Heart left ventricle (tissue), 16 donors: ENCODE measurements at places on chromosomes 7 and 10. TPM values are rescaled to one million over a fixed set of nuclear protein-coding genes. Genes with fewer than 3 reads are reported as not detected.

SFTPA1 gene
- polyA plus RNA-seq = not detected

DNA sequence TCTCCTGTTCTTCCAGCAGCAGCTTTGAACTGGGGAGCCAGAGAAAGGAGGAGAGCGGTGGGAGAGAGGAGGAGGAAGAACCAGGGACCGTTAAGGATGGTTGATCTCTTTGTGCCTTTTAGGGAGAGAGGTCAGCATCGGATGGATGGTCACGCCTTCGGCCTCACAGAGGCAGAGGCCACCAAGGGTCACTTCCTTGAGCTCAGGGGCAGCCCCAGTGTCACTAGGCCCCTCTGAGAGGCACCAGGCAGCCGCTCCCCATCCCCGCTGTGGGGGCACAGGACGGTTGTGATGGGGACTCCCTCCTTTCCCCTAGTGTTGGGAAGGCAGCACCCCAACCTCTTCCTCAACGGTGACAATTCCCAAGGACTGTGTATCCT lies 121.4 kb downstream of the DNAJB6 start:
- no peak for DNase-seq

GRCh38 chr10:17907641-17908040 lies 44.1 kb upstream of the SLC39A12 start:
- DNase-seq = no peak

GRCh38 chr7:2070151-2070763 lies 162.5 kb downstream of the MAD1L1 start:
- DNase-seq = no peak

ATOH7 gene
- not detected for polyA plus RNA-seq

RHBDD2 gene
- 27.6 TPM for polyA plus RNA-seq

RARRES2 gene
- 9.2 TPM for polyA plus RNA-seq

DNA sequence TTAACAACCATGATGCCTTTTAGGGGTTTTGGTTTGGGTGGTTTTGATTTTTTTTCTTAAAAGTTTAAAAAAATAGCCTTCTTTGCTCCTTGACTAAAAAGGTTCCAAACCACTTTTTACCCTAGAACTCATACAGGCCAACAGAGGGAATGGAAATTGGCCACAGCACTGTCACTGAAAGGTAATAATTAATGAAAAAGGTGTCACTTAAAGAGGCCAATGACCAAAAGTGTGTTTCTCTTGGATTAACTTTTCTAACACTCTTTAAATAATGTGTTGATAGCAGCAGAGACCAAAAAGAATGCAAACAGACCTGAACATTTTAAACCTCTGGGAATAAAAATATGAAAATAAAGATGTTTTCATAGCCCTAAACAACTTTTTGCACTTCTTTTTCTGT lies 221.1 kb upstream of the TCF7L2 start:
- DNase-seq = no peak

CALCR gene
- polyA plus RNA-seq = not detected

GRID2IP gene
- polyA plus RNA-seq = not detected

GHITM gene
- polyA plus RNA-seq = 274 TPM

HACD1 gene
- 161 TPM for polyA plus RNA-seq

NPC1L1 gene
- 0.03 TPM for polyA plus RNA-seq

DNA sequence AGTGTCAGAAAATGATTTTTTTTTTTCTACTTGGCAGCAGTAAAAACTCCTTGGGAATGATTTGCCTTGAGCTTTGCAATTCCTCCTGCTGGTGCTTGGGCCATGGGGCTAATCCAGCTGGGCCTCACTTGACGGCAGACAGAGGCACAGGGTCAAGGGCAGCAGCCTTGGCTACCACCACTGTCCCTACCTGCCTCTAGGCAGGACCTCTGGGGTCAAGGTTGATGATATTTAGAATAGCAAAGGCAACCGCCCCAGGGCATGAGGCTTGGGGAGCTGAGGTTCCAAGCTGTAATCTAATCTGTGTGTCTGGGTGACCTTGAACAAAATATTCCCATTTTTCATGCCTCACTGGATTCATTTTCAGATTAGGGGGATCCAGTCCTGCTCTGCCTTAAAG lies 327.4 kb downstream of the PLXNA4 start:
- DNase-seq = no peak

FGFR2 gene
- 0.18 TPM for polyA plus RNA-seq

DNA sequence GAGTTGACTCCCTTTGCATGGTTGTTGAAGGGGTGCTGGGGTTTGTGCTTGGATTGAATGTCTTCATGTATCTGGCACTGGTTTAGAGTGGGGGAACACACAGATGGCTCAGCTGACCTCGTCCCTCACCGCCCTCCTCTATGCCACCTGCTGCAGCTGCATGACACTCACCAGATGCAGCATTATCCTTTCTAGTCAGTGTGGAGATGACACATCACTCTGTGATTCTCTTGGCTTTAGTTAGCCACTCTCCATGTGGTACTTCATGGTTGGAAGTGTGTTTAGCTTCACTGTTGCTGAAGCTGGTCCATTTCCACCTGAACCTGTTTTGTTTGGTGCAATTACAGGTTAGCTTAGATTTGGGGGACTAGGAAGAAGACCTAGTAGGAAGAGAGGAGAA lies 56.3 kb upstream of the BMPER start:
- DNase-seq = no peak

GRCh38 chr10:51255381-51255780 lies 181.1 kb downstream of the PRKG1 start:
- no peak for DNase-seq

GRCh38 chr7:91082852-91083495 lies 181.3 kb upstream of the FZD1 start:
- DNase-seq = no peak

MSMB gene
- polyA plus RNA-seq = not detected

DNA sequence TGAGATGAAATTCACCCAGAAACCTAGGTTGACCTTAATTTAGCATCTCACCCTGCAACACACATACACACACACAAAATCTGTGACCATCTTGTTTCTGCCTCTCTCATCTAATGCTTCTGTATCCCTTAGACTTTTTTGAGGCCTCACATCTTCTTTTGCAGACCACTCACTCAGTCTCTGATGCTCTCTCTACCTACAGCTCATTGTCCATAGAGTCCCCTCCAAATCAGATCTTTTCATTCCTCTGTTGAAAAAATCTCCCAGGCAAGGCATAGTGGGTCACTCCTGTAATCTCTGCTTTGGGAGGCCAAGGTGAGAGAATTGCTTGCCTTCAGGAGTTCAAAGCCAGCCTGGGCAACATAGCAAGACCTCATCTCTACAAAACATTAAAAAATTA lies 17.6 kb upstream of the PAX2 start:
- no peak for DNase-seq

GRCh38 chr10:100625816-100626215 lies 90.1 kb downstream of the HIF1AN start:
- DNase-seq = no peak

WDR11 gene
- 10.2 TPM for polyA plus RNA-seq

DNA sequence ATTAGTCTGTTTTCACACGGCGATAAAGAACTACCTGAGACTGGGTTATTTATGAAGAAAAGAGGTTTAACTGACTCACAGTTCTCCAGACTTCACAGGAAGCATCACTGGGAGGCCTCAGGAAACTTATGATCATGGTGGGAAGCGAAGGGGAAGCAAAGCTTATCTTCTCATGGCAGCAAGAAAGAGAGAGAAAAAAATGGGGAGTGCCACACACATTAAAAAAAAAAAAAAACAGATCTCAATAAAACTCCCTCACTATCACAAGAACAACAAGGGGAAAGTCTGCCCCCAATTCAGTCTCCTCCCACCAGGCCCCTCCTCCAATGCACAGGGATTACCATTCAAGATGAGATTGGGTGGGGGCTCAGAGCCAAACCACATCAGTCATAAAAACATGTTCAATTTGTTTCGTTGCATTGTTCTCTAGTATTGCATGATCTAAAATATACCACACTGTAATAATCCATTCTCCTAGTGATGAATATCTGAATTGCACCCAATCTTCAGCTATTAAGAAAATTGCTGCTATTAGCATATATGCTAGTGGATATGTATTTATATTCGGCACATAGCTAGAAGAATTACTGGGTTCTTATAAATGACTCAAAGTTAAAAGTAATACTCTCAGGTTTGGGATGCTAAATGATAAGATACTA lies 328.9 kb upstream of the KCND2 start:
- DNase-seq = no peak

DNA sequence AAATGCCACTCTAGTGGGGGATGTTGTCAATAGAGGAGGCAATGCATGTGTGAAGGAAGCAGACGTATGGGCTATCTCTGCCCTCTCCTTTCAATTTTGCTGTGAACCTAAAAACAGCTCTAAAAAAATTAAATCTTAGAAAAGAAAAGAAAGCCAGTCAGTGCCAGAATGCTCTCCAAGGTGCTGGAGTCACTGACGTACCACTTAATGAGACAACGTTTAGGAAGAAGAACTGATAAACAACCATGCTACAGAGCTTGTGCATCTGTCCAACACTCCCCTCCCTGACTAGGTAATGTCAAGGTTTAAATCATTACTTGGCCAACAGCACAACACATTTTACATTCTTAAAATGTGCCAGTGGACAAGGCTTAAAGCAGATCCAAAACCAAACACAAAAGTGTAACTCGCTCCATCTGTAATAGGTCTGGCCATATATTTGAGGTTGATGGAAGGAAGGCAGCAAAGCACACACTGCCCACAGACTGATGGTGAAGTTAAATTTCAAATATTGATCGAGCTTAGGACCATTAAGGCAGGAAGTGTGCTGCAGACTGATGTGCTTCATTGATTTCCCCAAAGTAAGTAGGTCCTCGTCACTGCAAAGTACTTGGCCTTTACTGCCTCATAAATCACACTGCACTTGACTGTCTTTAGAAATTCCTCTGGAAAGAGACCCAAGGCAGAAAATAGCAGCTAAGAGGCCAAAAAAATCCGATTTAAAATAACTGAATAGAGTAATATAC lies 15.5 kb downstream of the ARMH3 start:
- no peak for DNase-seq

SUFU gene
- 5.3 TPM for polyA plus RNA-seq

DNA sequence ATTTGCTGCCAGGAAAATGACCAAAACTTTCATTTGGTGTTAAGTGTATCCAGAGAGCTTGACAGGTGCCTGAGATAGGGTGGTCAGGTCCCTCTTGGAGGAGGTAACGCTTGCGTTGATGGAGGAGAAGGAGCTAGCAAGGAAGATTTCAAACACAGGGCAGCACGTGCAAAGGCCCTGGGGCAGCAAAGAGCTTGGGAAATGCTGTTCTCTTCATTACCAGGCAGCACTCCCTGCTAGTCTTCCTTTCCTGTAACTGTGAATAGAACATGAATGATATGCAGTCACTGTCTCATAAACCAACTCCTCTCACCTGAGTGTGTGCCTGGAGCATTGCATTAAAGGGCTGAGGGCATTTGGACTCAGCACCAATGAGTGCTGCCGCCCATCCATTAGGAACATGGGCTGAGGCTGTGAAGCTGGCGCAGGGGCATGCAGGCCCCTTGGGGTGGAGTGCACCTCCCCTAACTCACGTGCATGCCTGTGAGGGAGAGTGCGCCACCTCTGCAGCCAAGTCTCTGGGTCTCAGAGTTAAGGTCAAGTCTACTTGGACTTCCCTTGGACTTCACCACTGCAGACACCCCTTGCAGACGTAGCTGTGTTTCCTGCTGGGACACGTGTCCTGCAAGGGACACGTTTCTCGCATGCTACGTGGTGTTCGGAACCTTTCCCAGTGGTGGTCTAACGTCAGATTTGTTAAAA lies 136.8 kb downstream of the PAXIP1 start:
- no peak for DNase-seq

ERCC6 gene
- polyA plus RNA-seq = 4.7 TPM

DNA sequence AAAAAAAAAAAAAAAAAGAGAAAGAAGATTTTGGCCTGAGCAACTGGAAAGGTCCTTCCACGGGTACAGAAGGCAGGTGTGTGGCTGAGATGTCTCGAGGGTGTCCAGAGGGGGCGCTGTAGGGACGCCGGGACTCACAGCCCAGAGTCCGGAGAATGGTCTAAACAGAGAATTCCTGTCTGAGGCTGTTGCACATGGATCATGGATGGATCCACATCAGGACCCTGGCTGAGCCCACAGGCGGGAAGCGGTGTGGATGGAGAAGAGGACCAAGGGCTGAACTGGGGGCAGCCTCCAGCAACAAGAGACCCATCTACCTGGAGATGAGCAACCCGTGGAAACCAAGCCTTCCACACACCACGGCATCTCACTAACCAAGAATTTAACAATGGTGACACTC lies 55.0 kb downstream of the PKD1L1 start:
- DNase-seq = no peak

DNA sequence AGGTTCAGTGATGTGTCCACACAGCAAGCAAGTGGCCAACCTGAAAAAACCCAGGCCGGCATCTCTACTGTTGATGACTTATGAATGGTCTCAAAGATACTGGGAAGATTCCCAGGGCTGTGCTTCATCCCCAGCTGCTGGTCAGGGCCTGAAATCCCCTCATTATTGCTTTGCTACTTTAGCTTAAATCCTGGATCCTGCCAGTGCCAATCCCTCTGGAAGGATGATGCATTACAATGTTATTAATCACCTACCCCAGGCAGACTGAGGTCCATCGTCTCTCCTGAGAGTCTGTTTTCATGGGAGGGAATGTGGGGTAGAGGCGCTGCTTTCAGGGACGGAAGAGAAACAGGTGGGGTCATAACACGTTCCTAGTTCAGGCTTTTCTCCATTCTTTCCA lies 371.6 kb downstream of the RPS24 start:
- DNase-seq = no peak

DNA sequence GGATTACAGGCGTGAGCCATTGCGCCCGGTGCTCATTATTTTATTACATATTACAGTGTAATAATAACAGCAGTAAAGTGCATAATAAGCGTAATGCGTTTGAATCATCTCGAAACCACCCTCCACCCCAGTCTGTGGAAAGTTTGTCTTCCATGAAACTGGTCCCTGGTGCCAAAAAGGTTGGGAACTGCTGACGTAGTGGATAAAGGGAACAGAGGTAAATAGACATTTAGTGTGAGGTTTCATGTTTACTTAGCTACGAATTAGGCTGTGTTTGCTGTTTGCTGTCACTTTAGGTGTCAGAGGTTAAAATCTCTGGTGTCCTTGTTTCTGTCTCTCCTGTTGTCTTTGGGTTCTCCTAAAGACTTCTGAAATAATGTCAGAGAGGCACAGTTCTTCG lies 60.3 kb upstream of the SLC39A12 start:
- DNase-seq = no peak

DNA sequence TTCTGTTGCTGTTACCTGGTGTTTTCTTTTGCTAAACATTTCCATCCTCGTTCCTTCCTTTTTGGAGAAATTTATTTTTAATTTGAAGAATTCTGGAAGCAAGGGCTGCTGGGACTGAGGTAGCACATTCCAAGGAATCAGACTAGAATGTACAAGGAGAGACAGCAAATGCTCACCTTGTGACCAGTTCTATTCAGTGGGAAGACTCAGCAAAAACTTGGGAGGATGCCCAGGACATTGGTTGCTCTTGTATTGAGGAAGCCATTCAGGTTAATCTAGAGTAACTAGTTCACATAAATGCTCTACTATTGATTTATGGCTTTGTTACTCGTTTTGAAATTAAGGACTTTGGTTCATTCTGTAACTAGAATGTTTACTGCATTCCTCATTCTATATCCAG lies 11.3 kb downstream of the PLCE1 start:
- DNase-seq = no peak
